Activated naive CD8-positive, alpha-beta T cell treated with anti-CD3 and anti-CD28 coated beads for 36 hours (primary cell): ENCODE measurements at places on chromosomes 13 and 19. TPM values are rescaled to one million over a fixed set of nuclear protein-coding genes. Genes with fewer than 3 reads are reported as not detected.

DNA sequence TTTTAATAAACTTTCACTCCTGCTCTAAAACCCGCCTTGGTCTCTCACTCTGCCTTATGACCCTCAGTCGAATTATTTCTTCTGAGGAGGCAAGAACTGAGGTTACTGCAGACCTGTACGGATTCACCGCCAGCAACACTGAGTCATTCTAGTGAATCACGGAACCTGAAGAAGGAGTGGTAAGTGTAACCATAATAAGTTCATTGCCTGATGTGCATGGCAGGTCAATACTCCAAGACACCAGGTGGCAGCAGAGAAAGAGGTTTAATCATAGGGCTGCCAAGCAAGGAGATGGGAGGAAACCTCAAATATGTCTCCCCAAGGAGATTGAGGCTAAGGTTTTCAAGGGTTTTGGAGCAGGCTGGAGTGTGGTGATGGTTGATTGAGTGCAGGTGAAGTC, 204.3 kb upstream of the IPO5 start:
- no peak for DNase-seq

GRCh38 chr19:14127929-14128509, 8.4 kb downstream of the ASF1B start:
- DNase-seq, result no peak

DNA sequence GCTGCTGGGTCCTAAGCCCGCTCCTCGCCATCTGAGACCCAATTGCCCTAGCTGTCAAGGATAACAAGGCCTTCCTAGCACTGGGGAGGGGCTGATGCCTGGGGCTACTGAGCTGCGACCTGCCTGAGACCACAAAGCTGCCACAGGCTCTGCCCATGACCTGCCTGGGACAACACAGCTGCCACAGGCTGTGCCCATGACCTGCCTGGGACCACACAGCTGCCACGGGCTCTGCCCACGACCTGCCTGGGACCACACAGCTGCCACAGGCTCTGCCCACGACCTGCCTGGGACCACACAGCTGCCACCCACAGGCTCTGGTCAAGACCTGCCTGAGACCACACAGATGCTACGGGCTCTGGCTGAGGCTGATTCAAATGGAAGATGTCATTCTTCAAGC, 54.8 kb downstream of the EPS15L1 start:
- DNase-seq, result no peak

GRCh38 chr19:45322311-45322710, 364 bp downstream of the CKM start:
- DNase-seq, result no peak

GRCh38 chr19:56177564-56178243, 1.9 kb downstream of the GALP start:
- no peak for DNase-seq

DNA sequence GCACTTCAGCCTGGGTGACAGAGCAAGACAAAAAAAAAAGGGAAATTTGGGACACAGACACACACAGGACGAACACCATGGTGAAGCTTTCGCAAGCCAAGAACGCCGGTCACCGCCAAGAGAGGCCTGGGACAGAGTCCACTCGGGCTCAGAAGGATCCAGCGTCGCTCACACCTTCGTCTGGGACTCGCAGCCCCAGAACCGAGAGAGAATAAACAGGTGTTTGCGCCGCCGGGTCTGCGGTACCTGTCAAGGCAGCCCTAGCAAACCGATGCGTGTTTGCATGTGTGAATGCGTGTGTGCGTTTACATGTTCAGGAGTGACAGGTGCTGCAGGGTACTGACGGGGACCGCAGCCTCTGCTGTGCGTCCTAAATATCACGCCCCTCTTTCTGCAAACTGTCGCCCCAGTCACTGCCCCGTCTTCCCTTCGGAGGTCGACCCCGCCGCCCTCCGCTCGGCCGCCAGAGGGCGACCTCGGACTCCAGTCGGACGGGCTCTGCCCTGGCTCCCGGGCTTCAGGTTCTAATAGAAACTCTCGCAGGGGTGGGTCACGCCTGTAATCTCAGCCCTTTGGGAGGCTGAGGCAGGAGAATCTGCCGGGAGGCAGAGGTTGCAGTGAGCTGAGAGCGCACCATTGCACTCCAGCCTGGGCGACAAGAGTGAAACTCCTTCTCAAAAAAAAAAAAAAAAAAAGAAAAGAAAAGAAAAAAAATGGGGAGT, 11.8 kb upstream of the CSNK1G2 start:
- DNase-seq, result peak; percentile 87

- no peak for DNase-seq
Measured at GRCh38 chr13:112967686-112968379, 1.2 kb upstream of the MCF2L start.

DNA sequence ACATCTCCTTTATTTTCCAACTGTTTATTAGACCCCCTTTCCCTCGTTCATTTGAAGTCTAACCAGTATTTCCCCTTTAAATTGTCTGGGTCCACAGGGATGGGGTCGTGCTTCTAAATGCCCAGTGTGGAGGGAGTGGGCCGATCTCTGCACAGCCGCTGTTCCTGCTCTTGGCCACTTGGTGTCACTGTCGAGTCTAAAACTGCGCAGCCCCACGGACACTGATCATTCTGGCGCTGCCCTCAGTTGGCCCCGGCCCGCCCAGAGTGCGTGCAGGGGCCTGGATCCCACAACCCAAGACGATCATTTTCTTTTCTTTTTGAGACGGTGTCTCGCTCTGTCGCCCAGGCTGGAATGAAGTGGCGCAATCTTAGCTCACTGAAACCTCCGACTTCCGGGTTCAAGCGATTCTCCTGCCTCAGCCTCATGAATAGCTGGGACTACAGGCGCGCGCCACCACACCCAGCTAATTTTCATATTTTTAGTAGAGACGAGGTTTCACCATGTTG, 12.0 kb downstream of the WDR88 start:
- DNase-seq, result peak; percentile 46

The MRPL54 gene
- total RNA-seq, result 81.5 TPM
